ENCODE measurements at places on chromosomes 16 and 17.

- DNase-seq: peak; percentile 74
These were observed at the start of gene IL4R for GRCh38 chr16:27313422-27314160. TSS of gene IL4R (plus strand) at chr16:27313974. CDS start at chr16:27340204, 26,230 bp downstream.

DNA sequence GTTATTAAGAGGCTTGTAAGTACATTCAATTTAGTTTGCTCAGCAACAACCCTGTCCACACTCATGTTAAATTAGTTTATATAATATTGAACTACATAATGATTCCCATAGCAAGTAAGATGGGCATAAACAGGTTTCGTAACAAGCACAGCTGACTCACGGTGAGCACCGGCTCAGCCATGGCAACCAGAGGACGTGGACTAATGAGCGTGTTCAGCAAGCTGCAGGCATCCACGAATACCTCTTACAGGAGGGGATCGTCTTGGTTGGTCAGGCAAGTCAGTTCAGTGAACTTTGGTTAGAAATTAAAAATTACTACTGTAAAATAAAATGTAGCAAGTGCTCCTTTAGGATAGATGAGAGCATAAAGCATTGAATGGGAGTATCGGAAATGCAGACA, 58.4 kb downstream of the ELAC2 start:
- DNase-seq: no peak

DNA sequence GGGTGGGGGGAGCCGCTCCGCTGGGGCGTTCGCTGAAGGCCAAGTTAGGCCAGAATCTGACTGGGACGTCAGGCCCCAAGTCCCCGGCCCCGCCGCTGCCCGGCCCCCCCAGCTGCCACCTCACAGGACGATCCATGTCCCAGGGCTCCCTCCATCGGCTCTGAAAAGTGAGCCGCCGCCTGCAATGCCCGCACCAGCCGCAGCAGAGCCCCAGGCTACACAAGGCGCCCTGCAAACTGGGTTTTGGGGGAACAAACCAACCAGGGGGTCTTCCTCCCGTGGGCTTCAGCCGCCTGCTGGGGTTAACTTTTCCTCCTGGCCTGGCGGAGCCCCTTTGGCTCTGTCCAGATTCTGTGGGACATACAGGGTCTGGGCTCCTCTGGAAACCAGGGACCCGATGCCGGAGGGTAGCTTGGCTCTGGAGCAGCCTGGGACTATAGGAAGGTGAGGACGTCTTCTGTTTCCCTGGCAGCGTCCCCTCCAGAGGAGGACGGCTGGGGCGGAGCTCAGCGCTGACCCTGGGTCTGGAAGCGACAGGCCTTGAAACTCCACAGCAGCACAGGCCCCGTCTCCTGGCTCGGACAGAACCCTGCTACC, 835 bp downstream of the NME4 start:
- no peak for DNase-seq

- no peak for DNase-seq
These were observed 13.6 kb downstream of the CDH8 start for GRCh38 chr16:62022688-62023087.

DNA sequence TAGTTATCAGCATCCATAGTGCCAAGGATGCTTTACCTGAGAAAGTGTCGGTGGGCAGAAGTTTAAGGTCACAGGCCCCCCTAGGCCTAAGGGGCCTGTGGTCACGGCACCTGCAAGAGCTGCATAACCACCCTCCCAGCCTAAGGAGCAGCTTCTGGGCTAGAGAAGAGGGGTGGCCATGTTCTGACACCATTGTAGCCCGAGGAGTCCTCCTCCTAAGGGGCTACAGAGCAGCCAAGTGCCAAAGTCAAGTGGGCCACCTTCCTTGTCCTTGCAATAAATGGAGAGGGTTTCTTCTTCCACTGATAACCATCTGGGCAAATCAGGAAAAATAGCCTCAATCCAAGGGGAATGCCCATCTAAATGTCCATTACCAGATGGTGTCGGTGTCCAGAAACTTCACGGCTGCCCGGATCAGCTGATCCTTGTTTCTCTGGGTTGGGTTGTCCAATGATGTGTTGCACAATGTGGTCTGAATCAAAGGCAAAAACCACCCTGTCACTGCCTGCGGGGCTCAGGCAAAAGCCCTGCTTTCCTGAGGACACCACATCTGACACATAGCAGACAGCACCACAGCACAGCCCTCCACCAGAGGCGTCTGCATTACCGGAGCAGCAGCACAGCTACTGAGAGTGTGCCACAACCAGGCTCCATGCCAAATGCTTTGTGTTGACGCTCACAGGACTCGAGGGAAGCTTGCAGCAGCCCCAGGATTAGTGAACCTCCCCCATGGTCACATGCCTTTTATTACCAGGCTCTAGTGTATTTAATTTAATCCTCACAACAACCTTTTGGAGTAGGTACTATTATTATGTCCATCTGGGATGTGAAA, 12.8 kb downstream of the ATPAF2 start:
- DNase-seq: peak; percentile 36

GRCh38 chr16:4052801-4053293, 63.4 kb downstream of the ADCY9 start:
- no peak for DNase-seq

GRCh38 chr16:85446951-85447692, 166.0 kb upstream of the GSE1 start:
- no peak for DNase-seq

- no peak for DNase-seq
These were observed 20.2 kb downstream of the ZNF778 start for GRCh38 chr16:89237733-89238132.

GRCh38 chr16:11326084-11326736, 19.0 kb upstream of the RMI2 start:
- no peak for DNase-seq

DNA sequence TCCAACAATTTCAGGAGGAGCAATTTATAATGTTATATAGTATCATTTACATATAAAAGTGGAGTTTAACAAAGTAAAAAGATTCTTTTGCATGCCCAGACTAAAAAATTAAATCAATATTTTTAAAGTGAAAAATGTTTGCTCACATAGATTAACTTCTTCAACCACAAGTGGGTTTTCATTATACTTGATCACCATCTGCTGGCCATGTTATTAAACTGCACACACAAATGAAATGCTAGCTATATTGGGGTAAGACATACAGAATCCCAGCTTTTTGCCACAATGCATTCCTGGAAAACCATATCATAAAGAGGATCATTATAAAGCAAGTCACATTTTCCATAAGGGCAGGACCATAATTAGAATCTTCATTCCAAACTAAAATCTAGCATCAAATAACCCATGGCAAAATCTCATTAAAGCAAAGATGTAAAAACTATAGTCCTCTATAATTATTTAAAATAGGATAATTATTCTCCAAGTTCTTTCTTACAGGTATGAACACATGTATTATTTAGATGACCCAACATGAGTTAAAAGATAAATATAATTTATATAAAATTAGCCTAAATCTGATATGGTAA, 26.3 kb downstream of the CEP112 start:
- no peak for DNase-seq

GRCh38 chr16:3789375-3790099, 72.2 kb upstream of the TRAP1 start:
- DNase-seq: no peak

- no peak for DNase-seq
These were observed 75.1 kb downstream of the METRNL start for GRCh38 chr17:83154311-83155127.

DNA sequence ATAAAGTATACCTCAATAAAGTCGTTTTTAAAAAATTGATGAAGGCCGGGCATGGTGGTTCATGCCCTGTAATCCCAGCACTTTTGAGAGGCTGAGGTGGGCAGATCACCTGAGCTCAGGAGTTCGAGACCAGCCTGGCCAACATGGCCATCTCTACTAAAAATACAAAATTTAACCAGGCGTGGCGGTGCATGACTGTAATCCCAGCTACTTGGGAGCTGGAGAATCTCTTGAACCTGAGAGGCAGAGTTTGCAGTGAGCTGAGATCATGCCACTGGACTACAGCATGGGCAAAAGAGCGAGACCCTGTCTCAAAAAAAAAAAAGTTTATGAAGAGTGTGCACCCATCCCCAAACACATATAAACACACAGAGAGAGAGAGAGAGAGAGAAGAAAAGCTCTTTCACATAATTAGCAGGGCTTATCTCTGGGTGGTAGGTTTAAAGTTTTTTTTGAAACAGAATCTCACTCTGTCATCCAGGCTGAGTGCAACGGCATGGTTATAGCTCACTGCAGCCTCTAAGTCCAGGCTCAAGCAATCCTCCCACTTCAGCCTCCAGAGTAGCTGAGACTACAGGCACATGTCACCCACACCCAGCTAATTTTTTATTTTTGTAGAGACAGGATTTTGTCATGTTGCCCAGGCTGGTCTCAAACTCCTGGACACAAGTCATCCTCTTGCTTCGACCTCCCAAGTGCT, 3.0 kb downstream of the SREBF1 start:
- no peak for DNase-seq

- DNase-seq: no peak
These were observed 862 bp downstream of the CLEC16A start for GRCh38 chr16:10945065-10945787.

GRCh38 chr16:49867796-49868668, 12.1 kb upstream of the ZNF423 start:
- DNase-seq: no peak

DNA sequence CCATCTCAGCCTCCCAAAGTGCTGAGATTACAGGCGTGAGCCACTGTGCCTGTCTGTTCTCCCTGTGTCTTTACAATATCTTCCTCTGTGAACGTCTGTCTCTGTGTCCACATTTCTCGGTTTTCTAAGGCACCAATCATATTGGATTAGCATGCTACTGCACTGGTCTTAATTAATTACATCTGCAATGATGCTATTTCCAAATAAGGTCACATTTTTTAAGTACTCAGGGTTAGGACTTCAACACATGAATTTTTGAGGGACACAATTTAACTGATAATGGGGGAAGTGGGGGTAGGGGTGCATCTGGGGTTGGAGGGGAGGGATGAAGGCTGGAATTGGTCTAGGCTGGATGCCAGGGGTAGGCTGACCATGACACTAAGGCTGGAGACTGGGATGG, 102.6 kb downstream of the N4BP1 start:
- DNase-seq: no peak

DNA sequence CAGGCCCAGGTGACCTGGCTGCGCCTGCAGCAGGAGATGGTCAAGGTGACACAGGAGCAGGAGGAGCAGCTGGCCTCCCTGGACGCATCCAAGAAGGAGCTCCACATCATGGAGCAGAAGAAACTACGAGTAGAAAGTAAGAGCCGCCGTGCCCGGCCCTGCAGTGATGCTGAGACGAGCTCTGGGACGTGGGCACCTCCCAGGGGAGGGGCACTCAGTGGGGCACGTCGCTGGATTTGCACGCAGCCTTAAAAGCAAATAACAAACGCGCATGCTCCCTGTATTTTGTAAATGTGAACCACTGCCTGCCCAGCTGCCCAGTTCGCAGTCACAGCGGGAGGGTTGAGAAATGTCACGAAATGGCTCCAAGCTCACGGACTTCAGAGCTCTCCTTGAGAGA, 15.3 kb upstream of the GAA start:
- DNase-seq: no peak

DNA sequence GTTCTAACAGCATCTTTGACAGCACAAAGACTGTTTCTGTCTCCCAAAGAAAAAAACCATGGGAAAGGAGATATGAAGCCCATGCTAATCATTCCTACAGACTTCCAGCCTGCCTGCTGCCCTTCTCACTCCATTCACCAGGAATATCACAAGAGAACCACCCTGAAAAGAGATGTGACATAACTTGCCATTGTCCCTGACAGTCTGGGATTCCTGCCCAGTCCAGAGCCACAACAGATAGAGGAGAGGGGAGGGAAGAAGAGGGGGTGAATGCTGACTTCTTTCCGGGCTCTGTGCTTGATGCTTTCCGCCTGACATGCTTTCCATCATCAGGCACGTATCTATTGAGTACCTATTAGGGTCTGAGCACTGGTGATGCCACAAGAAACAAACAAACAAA, 31.6 kb upstream of the ASIC2 start:
- no peak for DNase-seq

DNA sequence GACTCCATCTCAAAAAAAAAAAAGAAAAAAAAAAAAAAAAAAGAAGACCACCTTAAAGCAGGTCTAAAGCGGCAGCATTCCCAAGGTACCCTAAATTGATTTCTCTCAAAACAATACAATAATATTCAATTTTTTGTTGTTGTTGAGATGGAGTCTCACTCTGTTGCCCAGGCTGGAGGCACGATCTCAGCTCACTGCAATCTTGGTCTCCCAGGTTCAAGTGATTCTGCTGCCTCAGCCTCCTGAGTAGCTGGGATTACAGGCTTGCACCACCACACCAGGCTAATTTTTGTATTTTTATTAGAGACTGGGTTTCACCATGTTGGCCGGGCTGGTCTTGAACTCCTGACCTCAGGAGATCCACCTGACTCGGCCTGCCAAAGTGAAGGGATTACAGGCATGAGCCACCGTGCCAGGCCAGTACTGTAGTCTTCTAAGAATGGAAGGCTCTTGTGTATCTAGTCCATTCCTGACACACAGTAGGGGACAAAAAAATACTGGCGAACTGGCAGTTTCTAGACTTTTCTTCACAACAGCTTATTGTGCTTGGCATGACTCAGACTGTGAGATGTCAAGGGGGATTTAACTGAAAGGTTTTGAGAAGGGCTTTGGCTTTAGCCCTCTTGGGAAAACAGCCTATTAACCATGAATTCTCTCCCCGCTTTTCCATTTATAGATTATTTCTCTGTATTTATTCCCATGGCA, 17.3 kb downstream of the CDR2 start:
- DNase-seq: no peak

DNA sequence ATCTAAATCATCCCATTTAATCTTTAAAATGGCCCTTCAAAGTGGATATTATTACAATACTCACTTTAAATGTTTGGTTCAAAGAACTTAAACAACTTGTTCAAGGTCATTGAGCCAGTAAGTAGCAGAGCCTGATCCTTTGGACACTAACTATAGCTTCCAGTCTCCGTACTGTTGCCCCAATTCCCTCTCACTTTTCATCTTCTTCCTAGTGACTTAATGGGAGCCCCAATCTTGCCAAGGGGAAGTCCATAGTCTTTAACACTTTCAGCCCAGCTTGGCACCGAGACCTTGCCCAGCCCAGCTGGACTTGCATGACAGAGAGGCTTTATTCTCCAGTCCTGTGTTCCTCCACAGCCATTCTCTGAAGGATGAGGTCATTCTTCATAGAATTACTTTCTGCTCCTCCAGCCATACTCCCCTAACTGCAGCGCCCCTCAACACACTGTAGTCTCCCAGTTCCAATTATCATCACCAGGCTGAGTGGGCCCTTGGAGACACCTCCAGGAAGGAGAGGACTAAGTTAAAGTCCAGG, 49.2 kb upstream of the NLK start:
- no peak for DNase-seq

DNA sequence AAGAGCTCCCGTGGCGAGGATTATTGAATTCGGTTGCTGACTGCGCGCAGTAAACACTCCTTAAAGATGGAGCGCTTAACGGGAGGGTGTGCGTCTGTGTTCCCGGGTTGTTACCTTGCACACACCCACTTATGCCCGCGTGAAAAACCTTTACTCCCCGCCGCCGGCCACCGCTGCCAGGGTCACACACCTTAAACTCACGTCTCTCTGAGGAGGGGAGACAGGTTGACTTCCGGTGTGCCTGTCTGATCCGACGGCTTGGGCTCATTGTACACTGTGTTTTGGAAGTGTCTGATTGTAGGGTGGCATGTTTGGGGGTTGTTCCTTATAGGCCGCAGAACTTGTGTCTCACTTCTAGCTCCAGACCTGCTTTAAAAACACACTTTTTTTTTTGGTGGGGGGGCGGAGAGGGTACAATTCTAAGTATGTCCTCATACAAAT, 66.8 kb downstream of the KPNA2 start:
- no peak for DNase-seq

GRCh38 chr16:47753659-47754058, 292.5 kb downstream of the PHKB start:
- DNase-seq: no peak
